Muscle of arm (tissue), 14 donors: ENCODE measurements at places on chromosomes 16 and 17. TPM values are rescaled to one million over a fixed set of nuclear protein-coding genes. Genes with fewer than 3 reads are reported as not detected.

ZG16B gene
- not detected for polyA plus RNA-seq

TMEM132E gene
- polyA plus RNA-seq, result 0.08 TPM

GRCh38 chr16:25426829-25427228 lies 169.2 kb upstream of the ZKSCAN2 start:
- no peak for DNase-seq

- DNase-seq, result no peak
Measured at GRCh38 chr16:10813099-10813455, 5.5 kb downstream of the TVP23A start.

DNA sequence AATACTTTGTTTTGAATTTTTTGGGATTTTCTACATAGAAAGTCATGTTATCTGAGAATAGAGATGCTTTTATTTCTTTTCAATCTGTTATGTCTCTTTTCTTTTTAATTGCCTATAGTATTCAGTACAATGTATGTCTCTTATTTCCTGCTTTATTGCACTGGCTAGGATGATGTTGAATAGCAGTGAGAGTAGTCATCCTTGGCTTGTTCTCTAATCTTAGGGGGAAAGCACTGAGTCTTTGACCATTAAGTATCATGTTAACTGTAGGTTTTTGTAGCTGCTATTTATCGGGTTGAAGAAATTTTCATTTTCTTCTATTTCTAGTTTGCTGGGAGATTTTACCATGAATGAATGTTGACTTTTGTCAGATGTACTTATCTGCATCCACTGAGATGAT lies 10.0 kb upstream of the ABCA3 start:
- DNase-seq, result no peak

- DNase-seq, result no peak
Measured at GRCh38 chr17:28193241-28193640, 125.8 kb upstream of the TMEM97 start.
